AG04450 (cell line): ENCODE measurements at places on chromosomes 16 and 17. TPM values are rescaled to one million over a fixed set of nuclear protein-coding genes. Genes with fewer than 3 reads are reported as not detected.

- no peak for DNase-seq
Observed at GRCh38 chr17:21291862-21292261, 7.4 kb downstream of the MAP2K3 start.

GRCh38 chr16:4016005-4016352 is 100.3 kb downstream of the ADCY9 start:
- DNase-seq, result no peak

DNA sequence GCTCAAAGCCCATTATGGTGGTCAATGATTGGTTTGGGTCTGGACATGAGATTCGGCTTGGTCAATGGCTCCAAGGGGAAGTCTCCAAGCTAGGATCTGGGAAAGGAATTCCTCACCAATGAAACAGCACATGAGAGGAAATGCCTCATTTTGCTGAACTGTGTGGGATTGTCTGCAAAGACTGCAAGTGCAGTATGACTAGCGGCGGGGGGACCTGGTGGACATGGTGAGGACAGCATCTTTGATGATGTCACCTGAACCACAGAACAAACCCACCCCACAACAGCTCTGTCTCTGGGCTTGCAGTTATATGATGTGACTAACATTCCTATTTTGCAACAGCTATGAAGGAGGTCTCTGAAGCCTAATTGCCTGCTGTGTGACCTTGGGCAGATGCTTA is 50.6 kb upstream of the NKD1 start:
- DNase-seq, result no peak

Gene GRAPL
- not detected in 2 replicates for polyA plus RNA-seq

DNA sequence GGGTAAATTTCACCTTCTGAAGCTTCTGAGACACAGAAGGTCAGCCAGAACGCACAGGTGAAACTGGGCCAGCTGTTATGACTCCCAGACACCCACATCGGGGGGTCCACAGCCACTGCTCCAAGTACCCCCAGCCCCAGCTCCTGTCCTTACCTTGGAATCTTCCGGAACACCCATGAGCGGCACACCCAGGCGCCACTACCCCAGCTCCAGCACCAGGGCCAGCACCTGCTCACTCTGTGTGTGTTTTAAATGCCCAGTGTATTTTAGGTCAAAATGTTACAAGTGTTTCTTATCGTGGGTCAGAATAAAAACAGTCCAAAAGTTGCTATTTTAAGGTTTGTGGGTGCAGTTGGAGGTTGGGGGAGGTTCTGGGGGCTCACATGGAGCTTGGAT is 116.3 kb downstream of the RMI2 start:
- no peak for DNase-seq

Gene NMRAL1
- polyA plus RNA-seq, result 26.3 and 38.5 TPM in 2 replicates

- DNase-seq, result no peak
Observed at GRCh38 chr17:80773243-80773991, 218.2 kb upstream of the CHMP6 start.

GRCh38 chr16:1706386-1707192 is 594 bp downstream of the MAPK8IP3 start:
- DNase-seq, result no peak

DNA sequence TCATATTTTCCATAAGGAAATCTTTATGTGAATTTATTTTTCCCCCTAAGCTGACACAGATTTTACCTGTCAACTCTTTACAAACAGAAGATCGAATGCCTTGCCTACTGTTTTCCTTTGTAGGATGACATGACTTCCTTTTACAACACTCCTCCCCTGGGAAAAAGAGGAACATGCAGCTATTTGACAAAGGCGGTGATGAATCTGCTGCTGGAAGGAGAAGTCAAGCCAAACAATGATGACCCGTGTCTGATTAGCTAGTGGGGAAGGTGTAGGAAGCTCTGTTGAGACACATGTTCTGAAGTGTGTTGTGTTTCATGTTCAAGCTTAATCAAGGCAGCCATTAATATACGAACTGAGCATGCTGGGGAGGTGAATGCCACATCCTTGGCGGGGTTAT is 238.0 kb downstream of the PHKB start:
- DNase-seq, result no peak

DNA sequence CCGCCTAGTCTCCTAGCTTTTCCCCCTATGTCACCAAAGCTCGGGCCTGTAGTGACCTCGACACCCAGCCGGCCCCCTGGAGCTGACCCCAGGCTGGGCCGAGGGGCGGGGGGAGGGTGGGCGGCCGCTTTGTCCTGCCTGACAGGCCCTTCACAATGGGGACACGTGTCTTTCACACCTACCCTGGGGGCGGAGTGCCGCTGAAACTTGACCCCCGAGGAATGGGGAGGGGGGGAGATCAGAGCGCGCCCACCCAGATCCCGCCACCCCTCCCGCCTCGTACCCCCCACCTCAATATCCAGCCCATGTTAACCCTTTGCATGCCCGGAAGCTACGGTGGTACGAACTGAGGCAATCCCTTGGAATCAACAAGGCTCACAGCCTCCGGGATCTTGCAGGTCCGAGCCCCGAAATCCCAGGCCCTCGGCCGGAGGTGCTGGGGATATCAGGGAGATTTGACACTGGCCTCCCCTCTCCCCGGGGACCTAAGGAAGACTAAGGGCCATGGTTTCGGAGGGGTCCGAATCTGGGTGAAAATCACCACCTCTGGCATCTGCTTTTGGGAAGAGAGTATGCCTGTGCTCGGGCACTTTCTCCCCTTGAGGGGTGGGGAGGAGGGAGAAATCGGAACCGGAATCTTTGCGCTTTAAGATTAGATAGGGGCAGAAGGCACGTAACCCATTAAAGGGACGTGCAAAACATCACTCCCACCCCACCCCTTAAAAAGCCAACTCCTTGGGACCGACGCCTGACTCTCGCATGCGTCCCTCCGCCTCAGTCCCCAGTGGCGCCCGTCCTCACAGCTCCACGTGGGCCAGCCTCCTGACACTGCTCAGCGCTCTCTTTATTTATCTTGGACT is 2.6 kb downstream of the NOG start:
- DNase-seq, result no peak

DNA sequence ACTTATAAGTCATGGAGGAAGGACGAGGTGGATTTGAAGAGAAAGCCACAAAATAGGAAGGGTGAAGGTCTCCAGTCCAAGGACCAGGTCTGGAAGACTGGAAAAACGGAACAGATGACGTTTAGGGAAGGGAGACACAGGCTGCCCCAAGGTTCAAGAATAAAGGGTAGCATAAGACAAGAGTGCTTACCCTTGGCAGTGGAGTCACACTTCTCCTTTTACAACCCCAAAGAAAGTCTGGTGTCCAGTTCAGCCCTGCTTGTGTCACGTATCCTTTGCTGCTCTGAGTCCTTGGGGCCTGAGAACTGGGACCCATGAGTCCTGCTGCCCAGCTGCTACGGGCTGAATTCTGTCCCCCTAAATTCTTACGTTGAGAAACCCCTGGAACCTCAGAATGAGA is 13.0 kb upstream of the GGA2 start:
- DNase-seq, result no peak

GRCh38 chr16:89436366-89436765 is 54.0 kb downstream of the ANKRD11 start:
- DNase-seq, result no peak

- DNase-seq, result no peak
Observed at GRCh38 chr16:78437352-78437968, 338.0 kb downstream of the WWOX start.

DNA sequence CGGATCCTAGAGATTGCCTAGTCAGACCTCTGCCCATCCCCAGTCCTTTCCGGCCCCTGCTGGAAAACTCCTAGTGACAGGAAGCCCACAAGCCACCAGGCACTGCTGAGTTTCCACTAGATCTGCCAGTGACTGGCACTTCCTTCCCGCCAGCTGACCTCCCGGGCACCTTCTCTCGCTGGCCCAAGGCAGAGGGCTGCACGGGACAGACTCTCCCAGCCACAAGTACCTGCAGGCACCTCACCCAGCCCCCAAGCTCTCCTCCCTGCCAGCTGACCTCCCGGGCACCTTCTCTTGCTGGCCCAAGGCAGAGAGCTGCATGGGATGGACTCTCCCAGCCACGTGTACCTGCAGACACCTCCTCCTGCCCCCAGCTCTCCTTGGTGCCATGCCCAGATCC is 66.3 kb upstream of the DOC2B start:
- no peak for DNase-seq

GRCh38 chr17:60249290-60249826 is 99.6 kb downstream of the CA4 start:
- DNase-seq, result no peak

GRCh38 chr17:58066401-58066800 is 16.8 kb upstream of the DYNLL2 start:
- no peak for DNase-seq

Gene IL17C
- not detected in 2 replicates for polyA plus RNA-seq
